SK-N-DZ (cell line): ENCODE measurements at places on chromosomes 13 and 19.
A peak's percentile ranks its signal among the peaks of the same experiment; 100 is the strongest.

DNA sequence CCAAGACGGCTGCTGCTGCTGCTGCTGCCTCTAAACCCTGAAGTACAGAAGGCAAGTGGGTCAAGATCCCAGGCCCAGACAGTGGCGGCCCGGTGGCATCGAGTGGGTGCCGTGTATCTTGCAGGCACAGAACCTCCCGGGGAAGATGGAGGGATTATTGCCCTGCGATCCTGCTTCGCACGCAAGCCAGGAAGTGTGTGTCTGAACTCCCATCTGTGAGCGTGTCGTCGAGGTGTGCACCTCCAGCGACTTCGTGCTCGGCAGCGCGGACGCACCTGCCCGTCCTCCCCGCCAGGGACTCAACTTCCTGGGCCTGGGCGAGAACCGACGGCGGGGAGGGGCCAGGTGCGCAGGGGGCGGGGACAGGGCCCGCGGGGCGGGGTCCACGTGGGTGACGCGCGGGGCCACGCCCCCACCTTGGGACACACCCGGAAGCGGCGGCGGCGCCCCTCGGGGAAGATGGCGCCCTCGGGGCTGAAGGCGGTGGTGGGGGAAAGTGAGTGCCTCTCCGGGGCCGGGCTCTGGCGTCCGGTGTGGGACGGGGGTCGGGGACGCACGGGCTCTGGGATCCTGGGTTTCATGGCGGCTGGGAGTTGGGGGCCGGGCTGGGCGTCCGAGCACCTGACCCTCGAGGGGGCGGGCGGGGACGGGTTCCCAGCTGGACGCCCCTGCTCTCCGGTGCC lies at the start of gene STXBP2:
STXBP2 (plus strand) TSS at position 420 of the 683 bp plus-strand sequence; CDS start at position 460, 40 bp downstream.
- DNase-seq, result no peak

DNA sequence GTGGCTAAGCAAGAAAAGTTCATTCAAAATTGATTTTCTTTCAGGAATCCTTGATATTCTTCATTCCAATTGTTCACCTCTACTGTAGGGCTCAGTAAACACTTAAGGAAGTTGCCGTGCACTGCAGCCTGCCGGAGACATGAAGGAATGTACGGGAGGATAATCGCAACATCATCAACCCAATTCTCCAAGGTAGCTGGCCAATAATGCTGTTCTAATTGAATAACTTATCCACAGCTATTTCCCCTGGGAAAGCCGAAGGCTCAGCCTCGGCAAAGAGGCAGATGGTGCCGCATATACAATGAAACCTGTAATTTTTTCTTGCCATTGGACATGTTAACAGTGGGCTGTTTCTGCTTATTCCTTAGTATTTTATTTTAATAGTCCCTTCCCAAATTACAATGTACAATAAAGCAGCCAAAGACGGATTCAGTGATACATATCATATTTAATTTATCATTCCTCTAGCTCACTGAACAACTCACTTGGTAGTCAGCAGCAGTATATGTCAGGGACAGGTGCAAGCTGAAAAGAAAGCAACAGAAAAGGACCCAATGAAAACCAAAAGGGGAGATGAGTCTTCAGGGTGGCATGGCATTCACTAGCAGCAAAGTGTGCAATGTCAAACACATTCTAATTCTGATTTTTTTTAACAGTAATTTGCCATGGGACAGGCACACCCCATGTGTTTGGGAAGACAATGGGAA lies 420.5 kb upstream of the KLF12 start:
- DNase-seq, result peak; percentile 91

- peak; percentile 90 for DNase-seq
Observed at GRCh38 chr19:19203012-19203856, at the start of gene NR2C2AP. TSS of gene NR2C2AP (minus strand) at chr19:19203414. CDS start at chr19:19203060, 354 bp downstream.

- no peak for DNase-seq
Observed at GRCh38 chr19:32403291-32403995, 2.1 kb upstream of the DPY19L3 start.

- no peak for DNase-seq
Observed at GRCh38 chr19:16340092-16340491, 15.5 kb downstream of the KLF2 start.

DNA sequence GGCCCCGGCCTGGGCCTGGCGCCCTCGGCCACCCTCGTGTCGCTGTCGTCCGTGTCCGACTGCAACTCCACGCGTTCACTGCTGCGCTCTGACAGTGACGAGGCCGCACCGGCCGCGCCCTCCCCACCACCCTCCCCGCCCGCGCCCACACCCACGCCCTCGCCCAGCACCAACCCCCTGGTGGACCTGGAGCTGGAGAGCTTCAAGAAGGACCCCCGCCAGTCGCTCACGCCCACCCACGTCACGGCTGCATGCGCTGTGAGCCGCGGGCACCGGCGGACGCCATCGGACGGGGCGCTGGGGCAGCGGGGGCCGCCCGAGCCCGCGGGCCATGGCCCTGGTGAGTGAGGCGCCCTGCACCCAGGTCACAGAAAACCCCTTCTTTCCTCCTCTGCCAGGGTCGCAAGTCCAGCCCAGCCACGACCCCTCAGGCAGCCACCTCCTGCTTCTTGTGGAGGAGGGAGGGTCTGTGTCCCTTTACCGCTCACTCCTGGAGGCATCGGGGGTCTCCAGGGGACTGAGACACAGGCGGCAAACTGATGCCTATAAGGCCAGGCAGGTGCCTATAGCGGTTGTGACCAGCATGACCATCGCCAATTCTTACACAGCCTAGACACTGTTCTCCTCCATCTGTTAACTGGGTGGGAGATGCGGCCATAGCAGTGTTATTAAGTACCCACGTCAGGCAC lies 4.2 kb downstream of the TTC9B start:
- no peak for DNase-seq

- no peak for DNase-seq
Observed at GRCh38 chr19:18091217-18091608, 4.5 kb upstream of the IL12RB1 start.

DNA sequence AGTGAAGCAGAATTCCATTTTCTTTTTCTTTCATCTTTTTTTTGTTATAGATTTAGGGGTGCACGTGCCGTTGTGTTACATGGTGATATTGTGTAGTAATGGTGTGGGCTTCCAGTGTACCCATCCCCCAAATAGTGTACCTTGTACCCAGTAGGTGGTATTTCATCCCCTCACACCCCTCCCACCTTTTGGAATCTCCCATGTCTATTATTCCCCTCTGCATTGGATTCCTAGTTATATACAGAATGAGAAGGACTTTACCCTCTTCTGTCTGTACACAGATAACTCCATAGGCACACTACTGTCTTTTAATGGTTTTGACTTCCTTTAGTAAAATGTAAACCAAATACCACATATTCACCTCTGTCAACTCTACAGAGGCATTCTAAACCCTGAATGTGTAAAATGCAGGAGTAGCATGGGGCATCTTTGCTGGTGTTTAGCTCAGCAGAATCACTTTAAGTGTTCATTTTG lies 28.0 kb downstream of the FRY start:
- DNase-seq, result no peak

DNA sequence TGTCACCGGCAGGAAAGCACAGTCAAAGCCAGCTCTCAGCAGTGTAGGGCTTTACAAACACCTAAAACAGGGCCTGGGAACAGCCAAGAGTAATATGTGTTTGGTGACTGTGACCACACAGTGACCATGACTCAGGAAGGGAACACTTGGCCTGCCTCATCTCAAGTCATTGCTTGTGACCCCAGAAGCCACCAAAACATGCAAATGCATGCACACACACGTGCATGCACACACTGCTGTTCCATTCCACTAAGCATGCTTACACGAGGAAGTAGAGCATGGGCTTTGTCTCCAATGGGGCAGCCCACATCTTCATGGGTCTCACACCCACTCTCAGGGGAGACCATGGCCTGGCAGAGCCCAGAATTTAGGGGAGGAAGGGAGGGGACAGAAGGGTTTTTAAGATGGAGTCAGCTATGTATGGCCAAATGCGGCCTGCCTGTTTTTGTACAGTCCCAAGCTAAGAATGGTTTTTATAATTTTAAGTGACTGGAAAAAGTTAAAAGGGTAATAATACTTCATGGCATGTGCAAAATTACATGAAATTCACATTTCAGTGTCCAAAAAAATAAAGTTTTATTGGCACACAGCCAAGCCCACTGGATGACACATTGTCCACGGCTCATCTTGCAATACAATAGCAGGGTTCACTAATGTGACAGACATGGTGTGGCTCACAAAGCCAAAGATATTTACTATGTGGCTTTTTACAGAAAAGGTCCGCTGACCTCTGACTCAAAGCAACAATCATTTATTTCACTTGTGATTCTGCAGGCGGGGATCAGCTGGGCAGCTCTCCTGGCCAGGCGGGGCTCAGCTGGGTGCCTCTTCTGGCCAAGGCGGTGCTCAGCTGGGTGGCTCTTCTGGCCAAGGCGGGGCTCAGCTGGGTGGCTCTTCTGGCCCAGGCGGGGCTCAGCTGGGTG lies 17.3 kb downstream of the ZFR2 start:
- DNase-seq, result no peak

GRCh38 chr19:18366021-18366435 lies 19.9 kb upstream of the GDF15 start:
- DNase-seq, result no peak

GRCh38 chr19:56969759-56970178 lies 129.2 kb upstream of the PEG3 start:
- no peak for DNase-seq

DNA sequence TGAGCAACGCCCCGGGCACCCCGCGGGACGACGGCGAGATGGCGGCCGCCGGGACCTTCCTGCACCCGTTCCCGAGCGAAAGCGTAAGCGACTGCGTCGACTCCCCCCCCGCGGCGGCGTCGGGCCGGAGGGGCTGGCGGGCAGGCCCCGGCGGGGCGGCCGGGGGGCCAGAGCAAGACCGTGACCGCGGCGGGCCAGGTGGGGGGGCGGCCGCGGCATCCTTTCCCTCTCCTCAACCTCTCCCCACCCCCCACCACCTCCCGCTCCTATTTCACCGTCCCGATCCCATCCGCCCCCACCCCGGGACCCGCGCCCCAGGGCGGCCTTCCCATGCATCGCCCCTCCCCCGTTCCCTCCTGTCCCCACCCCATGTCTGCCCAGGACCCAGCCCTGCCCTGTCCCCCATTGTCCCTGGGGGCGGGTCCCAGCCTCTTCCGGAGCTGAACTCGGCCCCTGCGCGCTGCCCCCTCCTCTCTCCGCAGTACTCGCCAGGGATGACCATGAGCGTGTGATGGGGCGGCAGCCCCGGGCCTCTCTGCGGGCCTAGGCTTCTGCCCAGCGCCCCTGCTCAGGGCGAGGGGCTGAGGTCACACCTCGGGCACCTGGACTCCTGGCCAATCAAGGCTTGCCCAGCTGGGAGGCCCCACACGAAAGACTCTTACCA lies 4.1 kb downstream of the ISYNA1 start:
- DNase-seq, result no peak

GRCh38 chr13:31588893-31589292 lies 150.4 kb upstream of the RXFP2 start:
- no peak for DNase-seq

GRCh38 chr19:51681286-51681941 lies 11.7 kb upstream of the SPACA6 start:
- peak; percentile 48 for DNase-seq

DNA sequence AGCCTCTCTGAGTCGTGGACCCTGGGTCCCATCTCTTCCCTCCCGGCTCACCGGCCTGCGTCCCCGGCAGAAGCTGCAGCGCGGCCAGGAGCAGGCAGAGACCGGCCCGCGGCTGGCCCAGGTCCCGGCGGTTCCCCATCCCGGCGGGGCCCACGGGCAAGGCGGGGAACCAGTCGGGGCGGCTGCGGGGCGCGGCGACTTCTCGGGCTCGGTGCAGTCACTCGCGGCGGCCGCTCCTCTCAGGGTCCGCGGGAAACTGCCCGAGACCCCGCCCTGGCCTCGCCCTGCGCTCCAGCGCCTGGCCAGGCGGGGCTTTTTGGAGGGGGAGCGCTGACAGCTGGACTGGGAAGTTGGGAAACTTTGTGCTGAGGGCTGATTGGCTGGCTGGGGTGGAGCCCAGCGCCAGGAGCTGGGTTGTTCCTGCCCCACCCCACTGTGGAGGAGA lies at the start of gene COL5A3:
COL5A3 (minus strand) TSS at position 258 of the 445 bp plus-strand sequence; CDS start at position 139, 119 bp downstream.
- no peak for DNase-seq

DNA sequence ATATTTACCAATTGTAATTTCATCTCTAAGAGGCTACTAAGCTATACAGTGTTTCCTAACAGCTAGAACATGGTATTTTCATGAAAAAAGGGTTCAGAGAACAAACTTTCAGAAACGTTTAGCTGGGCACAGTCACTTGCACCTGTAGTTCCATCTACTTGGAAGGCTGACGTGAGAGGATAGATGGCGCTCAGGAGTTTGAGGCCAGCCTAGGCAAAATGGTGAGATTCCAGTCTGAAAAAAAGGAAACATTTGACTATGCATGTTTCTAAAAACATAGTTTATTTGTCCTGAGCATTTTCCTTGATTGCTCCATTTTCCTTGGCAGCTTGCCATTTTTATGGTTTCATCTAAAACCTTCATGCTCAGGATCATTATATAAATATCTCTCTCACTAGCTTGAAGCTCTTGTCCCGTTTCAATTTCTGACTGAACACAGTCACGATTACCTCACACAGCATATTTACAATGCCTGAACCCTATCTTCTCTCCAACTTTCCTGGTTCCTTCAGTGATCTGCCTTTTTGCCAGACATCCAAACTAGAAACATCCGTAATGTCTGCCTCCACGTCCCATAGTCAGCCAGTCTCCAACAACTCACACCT lies 200.8 kb downstream of the RGCC start:
- DNase-seq, result no peak

- no peak for DNase-seq
Observed at GRCh38 chr13:22108283-22108942, 437.5 kb downstream of the FGF9 start.

DNA sequence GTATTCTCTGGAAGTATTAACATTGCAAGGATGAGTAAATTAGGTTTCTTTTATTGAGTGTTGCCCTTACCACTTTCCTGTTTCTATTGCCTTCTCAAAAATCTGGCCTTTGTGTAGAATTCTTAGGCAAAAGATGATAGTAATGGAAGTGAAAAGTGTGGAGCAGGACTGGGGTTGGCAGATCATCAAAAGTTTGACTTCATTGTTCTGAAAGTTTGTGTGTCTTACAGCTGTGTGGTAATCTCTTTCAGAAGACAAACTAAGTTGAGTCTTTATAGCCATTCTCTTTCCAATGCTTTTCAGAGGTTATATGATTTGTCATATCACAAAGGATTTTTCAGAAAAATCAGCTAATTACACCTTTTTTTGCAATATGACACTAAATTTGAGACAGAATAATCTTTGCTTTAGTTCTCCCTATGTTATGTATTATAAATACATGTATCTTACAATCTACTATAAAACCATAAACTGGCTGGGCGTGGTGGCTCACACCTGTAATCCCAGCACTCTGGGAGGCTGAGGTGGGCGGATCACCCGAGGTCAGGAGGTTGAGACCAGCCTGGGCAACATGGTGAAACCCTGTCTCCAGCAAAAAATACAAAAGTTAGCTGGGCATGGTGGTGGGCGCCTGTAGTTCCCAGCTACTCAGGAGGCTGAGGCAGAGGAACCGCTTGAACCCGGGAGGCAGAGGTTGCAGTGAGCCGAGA lies 8.7 kb upstream of the KCNRG start:
- DNase-seq, result no peak
